Activated B cell treated with CpG ODN at 0.5 μM for 24 hours (primary cell): ENCODE measurements at places on chromosomes 13 and 19.

- no peak for DNase-seq
Observed at GRCh38 chr19:54152878-54153524, 6.5 kb downstream of the LENG1 start.

DNA sequence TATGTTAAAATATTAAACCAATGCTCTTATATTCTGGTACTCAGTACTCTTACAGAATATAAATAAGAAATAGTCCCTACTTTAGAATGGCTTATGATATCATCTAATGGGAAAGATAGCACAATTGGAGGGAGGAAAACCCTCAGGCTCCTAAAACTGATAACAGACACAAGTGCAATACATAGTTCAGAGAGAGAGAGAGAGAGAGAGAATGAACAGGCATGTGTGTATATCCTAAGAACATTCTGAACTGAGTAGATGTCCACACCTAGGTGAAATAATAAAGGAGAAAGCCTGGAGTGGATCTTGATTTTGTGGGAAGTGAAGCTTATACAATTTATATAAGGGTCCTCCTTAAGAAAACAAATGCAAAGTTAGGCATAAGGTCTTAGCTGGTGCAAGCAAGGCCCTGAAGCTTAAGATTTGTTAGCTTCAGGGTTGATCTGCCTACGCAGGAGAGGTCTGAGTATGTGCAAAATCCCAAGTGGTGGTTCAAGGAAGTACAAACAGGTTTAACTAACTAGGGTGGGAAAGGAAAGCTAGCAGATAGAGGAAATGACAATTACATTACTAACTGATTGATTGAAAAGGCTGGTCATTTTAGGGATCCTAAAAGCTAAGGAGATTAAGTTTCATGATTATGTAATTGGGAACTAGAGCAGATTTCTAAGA, 53.3 kb downstream of the SOX21 start:
- no peak for DNase-seq

DNA sequence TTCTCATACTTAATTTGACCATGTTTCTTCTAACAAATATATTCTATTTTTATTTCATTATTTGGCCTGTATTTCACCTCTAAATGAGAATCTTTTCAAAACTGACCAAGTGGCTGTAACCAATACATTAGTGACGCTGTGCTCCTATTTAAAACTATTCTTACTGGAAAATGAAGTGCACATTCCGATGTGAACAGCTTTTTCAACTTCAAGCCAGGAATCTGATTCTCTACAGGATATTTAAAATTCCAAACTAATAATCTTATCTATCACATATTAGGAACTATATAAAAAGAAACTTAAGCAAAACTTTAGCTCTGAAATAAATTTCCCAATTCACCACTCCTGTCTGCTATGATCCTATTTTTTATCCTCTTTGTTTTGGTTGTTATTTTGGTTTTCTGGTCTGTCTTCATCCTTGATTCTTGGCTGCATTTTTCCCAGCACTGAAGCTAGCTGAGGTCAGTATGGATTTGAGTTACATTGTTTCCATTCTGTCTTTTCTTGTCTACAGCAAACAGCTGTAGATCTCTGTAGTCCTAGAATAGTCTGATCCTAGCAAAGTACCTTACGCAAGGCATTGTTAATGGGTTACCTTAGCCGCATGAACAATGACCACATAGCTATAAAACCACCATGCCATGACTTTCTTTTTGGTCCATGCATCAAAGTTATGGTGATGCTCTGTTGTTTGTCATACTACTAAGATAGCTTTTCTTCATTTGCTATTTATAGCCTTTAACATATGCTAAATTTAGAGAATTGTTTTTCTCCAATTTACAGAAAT, 748.6 kb upstream of the SPRY2 start:
- no peak for DNase-seq

- DNase-seq: no peak
Observed at GRCh38 chr13:33188093-33188882, 97.3 kb downstream of the STARD13 start.

DNA sequence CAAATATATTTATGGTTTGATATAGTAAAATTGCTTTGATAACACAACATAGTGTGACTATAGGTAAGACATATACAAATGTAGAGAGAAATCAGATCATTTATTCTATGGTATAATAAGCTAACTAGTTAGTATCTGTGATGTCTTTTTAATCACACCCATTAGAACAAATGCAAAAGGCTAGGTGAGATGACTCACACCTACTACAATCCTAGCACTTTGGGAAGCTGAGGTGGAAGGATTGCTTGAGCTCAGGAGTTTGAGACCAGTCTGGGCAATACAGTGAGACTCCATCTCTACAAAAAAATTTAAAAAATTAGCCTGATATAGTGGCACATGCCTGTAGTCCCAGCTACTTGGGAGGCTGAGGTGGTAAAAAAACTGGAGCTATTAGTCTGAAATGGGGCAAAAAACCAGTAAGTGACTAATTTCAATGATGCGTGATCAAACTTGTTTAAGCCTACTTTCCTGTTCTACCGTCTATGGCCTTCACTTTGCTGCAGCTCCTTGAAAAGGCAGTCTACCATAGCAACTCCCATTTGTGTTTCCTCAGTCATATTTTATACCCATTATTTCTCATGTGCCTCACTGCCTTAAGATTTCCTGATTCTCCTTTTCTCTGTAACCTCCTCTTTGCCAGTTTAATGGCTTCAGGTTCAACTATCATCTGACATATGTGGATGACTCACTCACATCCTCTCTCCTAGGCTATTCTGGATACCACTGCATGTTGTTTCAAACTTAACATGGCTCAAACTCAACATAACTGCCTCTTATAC, 12.5 kb downstream of the ALG5 start:
- DNase-seq: no peak

GRCh38 chr13:68128297-68128915, 898.3 kb upstream of the PCDH9 start:
- DNase-seq: no peak

DNA sequence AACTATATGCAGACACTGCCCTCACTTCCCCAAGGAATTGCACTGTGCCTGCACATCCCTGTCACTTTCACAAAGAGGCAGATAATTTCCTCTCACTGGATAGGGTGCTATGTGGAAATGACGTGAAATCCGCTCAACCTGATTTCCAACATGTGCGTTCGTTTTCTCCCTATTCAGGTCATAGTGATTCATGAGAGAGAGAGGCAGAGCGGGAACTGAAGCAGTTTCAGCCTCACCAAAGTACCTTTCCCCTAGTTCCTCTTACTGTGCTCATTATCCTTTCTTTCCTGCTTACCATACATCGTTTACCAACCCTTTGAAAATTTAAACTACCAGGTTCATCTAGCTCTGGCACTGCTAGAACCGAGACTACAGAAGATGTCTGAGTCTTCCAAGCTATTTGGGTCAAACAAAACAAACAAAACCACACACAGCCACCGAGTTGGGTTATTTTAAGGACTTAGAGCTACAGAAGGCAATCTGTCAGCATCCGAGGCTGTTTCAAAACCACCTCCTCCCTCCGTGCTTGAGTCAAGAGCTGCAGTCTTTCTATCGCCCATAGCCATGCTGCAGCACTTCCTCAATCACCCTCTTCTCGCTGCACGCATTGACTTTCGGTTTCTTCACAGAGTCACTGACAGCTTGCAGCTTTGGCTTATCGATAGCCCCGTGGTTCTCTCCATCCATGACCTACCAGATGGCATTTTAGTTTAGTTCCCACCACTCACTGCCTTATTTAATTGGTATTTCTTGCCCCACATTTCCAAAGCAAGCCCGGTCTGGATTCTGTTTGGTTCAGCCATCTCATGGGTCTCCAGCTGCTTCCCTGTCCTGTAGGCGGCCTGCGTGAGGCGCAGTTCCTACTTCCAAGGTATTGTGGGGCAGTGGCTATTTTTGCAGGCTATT, 1395.8 kb downstream of the EFNB2 start:
- DNase-seq: peak; percentile 26
